Chondrocyte (in vitro differentiated cells): ENCODE measurements at places on chromosomes 2 and 18. TPM values are rescaled to one million over a fixed set of nuclear protein-coding genes. Genes with fewer than 3 reads are reported as not detected.

- H3K4me3 ChIP-seq = no peak overlapping the region
- no peaks in the 10 kb centered on the region for H3K27me3 ChIP-seq
- peak overlapping the region; percentile 79 for H3K27ac ChIP-seq
- H3K4me1 ChIP-seq = peaks cover 72% of the 10 kb centered on the region
These were observed 219.4 kb downstream of the LDLRAD4 start for GRCh38 chr18:13437796-13438506.

DNA sequence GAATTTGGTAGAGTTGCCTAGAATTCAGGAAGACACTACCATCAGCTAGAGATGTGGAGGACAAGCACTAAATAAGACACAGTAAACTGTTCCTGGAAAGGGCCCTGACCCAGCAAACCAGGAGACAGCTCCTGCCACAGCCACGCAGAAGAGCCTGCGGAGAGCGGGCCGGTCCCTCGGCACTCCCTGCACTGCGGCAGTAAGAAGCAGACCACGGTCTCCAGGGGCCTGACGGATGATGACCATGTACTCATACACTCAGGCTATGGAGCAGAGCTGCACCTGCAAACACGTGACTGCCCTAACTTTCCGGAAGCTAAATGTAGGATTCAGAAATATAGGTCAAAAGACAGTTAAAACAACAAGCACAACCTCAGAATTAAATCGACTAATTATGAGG is 72.9 kb downstream of the ZNF516 start:
- no peaks in the 10 kb centered on the region for H3K27me3 ChIP-seq
- no peak for DNase-seq
- peaks cover 19% of the 10 kb centered on the region for H3K4me1 ChIP-seq
- H3K36me3 ChIP-seq = no peaks in the 10 kb centered on the region
- H3K4me3 ChIP-seq = no peak overlapping the region

The CCDC148 gene
- total RNA-seq = 0.52 to 1.5 TPM (median 1.4 TPM) in 3 replicates

The ZDBF2 gene
- total RNA-seq = 24.8 to 28.9 TPM (median 26.3 TPM) in 3 replicates

The ASB18 gene
- total RNA-seq = not detected in 3 replicates
